Caki2 (cell line): ENCODE measurements at places on chromosomes 2 and 18.
A peak's percentile ranks its signal among the peaks of the same experiment; 100 is the strongest.

DNA sequence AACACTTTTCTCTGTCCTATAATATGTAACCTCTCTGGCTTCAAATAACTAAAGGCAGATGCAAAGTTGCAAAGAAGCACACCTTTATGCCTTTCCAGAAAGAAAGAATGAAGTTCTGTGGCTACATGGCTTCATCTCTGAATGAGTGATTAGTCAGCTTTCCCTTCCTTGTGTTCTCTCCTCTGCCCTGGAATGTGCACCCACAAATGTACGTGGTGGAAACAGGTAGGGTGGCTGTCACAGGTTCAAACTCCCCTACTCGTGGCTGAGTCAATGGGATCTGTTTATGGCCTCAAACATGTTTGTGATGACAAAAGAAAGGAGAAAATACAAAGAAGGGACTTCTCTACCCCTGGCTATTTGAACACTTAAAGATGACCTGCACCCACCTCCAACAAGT lies 55.5 kb upstream of the ACVR2A start:
- DNase-seq: no peak

GRCh38 chr2:187547353-187547979 lies 6.8 kb downstream of the TFPI start:
- DNase-seq: peak; percentile 76

GRCh38 chr18:60893355-60894097 lies 439.7 kb upstream of the CDH20 start:
- DNase-seq: no peak

- peak; percentile 68 for DNase-seq
These were observed 2.9 kb downstream of the LRATD1 start for GRCh38 chr2:14635391-14635871.

DNA sequence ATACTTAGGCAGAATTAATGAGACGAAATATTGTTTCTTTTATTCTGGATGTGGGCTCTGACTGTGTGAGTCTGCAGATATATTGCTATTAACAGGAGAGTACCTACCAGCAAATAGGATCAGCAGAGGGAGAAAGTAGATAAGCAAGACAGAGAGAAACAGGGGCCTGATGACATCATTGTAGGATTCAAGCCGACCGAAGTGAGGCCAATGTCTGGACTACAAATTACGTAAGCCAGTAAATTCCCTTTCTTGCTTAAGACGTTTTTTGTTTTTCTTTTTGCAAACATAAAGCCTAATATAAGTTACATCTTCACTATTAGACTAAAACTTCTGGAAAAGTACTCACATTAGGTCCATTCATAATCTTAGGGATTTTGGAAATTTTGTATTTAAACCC lies 21.4 kb upstream of the PTPRM start:
- no peak for DNase-seq

- no peak for DNase-seq
These were observed 27.3 kb downstream of the RPL37A start for GRCh38 chr2:216525972-216526371.

- no peak for DNase-seq
These were observed 35.5 kb downstream of the DOCK10 start for GRCh38 chr2:225006730-225007129.

GRCh38 chr2:170235860-170236679 lies 58.1 kb downstream of the MYO3B start:
- DNase-seq: peak; percentile 20
